ENCODE measurements at places on chromosomes 13 and 19. TPM values are rescaled to one million over a fixed set of nuclear protein-coding genes. Genes with fewer than 3 reads are reported as not detected.

- no peak for DNase-seq
Observed at GRCh38 chr19:963486-963951, 20.6 kb upstream of the WDR18 start.

DNA sequence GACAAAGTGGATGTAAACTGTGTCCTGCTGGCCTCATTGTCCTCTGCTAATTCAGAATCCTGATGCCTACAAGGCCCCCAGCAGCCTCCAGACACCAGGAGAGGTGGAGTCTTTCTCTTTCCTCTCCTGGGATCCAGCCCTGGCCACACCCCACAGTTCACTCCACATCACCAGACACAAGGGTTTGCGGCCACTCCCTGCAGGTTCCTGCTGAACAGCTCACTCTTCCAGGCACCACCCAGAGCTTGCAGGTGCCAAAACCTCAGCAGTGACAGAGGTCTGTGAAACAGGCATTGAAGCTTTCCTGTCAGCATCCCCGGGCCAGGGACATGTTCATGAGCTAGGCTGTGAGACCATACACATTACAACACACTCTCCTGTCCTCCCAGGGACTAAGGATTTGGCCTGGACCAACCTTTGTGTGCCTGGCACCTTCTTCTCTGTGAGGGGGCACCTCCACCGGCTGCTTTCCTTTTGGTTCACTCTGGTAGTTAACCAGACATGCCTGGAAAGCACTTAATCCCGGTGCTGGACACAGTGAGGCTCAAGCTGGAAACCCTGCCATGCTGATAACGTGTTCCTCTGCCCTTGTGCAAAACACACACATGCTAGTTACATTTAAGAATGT, 11.1 kb upstream of the ATP12A start:
- no peak for DNase-seq

GRCh38 chr13:112733112-112733511, 43.3 kb downstream of the ATP11A start:
- DNase-seq, result no peak

Gene TMIGD2
- not detected for total RNA-seq

DNA sequence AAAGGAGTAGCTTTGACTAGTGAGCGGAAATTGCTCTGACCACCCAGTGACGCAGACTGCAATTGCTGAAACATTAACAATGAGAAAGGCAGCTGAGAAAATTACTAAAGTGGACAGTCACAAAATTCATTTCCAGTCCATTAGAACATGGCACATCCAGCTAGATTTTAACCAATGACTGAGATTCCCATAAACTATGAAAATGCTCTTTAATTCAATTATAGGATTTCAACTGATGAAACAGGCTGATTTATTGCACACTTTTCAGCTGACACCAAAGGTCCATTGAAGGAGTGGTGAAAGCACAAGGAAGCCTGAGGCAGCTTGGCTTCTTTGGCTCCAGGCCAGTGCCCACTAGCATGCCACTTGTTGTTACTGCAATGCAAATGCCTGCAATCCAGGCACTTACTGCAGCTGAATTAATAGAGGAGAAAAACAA, 933.4 kb downstream of the SLITRK6 start:
- DNase-seq, result no peak

DNA sequence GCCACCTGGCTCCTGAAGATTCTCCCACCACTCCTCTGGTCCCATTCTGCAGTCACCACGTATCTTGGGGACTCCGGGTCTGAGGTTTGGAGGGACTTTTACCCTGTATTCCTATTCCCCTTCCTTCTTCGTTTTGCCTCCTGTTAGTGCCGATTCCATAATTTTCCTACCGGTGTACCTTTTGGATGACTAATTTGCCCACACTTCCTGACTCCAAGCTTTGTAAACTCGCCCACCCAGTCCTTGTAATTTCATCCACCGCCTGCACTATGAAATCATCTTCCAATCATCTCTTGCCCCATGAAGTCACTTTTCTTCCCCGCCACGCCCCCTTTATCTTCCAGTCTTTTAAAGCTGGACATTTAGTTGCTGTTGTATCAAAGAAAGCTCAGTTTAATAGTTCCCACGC, 572 bp downstream of the UCHL3 start:
- DNase-seq, result peak; percentile 46

DNA sequence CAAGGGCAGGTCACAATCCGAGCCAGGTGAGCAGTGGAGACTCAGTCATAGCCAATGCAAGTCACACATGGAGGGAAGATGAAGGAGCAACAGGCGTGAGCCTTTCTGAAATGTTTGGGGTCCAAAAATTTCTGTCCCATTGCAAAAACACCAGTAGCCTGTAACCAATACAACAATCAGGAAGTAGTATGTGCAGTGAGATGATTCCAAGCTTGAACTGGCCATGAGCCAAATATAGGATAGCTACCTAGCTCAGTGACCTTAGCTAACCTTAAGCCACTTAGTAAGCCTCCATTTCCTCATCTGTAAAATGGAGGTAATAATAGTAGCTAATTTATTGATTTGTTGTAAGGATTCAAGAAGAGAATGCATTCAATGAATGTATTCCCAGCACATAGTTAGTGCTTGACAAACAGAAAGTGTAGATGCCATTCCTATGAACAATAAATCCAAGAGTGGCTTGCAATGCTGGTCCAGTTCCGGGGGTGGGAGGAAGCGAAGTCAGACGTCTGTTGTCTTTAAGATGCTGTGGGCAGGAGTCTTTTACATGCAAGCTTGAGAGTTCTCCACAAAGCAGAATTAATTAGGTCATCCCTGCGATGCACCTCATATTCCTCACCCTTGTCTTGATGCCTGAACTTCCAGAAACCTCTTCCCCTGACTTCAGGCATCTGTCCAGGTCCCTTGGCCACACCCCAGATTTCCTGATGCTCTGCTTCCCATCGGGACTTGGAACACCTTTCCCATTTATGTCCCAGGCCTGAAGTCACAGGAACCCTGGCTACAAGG, 195.7 kb upstream of the UBL3 start:
- no peak for DNase-seq

GRCh38 chr13:76446191-76446590, 440.0 kb downstream of the KCTD12 start:
- DNase-seq, result no peak

GRCh38 chr13:73365252-73365651, 306.4 kb downstream of the KLF5 start:
- no peak for DNase-seq

Gene WDR62
- 0.98 TPM for total RNA-seq

- no peak for DNase-seq
Observed at GRCh38 chr19:39865186-39865585, 19.0 kb upstream of the FBL start.

DNA sequence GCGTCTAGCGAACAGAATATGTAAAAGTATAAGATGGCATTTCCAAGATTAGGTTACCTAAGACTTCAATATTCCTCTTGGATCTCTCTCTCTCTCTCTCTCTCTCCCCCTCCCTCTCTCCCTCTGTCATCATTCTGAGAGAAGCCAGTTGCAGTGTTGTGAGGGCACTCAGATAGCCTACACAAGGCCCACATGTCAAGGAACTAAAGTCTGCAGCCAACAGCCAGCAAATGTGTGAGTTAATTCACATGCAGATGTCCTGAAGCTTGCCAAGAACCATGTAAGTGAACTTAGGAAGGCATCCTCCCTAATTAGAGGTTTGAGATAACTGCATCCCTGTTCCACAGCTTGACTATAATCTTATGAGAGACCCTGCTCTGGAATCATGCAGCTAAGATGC, 822.9 kb upstream of the PRR20A start:
- DNase-seq, result no peak

DNA sequence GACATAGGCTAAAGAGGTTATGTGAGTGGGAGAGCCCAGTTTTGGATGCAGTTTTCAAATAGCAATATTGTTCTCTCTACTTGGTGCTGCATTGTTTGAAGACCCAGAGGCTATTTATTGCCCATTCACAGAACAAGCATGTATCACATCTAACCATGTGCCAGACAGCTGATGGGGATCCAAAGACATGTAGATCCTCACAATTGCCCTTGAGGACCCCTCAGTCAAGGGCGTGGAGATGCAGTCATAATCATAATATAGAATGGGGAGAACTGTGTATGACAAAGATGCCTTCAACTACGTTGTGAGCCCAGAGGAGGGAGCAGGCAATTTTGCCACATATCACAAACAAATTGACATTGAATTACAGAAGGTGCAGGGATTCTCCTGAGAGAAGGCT, 70.5 kb downstream of the NHLRC3 start:
- DNase-seq, result no peak

GRCh38 chr19:16829010-16829821, at the start of gene SIN3B:
Gene SIN3B, plus strand, starts transcription at chr19:16829398. Its CDS starts 23 bp downstream, at chr19:16829421.
- peak; percentile 83 for DNase-seq

DNA sequence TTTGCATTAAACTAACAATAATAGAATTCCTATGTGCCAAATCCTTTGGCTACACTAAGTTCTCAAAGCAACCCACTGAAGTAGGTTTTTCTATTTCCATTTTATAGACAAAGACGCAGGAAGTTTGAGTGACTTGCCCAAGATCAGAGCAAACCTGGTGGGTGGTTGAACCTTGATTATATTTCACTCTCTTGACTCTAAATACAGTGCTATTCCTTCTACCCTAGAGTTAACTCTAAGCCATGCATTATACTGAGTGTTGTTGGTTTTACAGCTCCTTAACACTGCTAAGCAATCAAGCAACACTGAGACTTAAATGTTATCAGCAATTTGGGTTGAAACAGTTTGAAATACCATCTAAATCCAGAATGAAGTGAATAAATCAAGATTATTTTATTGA, 813.6 kb upstream of the GPC6 start:
- no peak for DNase-seq

- no peak for DNase-seq
Observed at GRCh38 chr19:12797141-12797587, 4.4 kb downstream of the PRDX2 start.

DNA sequence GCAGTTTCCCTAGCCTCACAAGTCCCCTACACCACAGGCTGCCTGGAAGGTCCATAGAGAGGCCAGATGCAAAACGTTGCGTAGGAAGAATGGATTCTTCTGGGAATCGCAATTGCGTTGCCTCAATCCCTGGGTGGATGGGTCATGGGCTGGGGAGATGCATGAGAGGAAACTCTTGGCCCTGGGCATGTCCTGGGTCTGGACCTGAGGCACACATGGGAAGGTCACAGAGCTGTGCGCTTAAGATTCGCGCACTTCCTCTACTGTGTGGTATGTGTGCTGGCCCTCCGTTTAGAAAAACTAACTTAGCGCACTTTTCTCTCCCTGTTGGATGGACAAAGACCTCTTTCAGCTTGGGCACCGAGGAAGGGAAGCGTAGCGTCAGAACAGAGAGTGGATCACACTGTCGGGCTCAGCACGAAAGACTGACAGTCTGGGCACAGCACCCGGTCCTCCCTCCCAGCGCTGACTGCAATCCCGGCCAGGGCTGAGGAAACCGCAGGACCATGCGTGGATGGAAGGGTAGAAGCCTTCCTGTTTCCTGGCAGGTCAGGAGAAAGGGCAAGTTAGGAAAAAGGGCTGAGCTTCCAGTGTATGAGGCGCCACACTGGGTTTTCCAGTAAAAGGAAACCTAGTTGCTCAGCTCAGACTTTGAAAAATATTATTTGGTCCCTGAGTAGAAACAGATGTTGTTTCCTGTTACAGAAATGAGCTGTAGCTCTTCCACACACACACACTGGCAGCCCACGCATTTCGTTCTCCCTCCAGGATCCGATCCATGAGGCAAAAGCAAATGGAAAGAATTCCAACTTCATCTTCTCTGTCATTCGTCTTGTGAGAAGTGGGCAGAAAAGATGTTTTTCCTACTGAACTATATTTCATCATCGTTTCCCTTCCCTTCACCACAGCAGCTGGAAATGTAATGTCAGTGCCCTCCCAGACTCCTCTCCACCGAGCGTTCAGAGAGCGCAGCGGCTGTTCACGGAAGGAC, 86.0 kb downstream of the ING1 start:
- DNase-seq, result no peak

- no peak for DNase-seq
Observed at GRCh38 chr13:27967203-27967735, 1.8 kb downstream of the CDX2 start.

Gene STAP2
- total RNA-seq, result 1.6 TPM

DNA sequence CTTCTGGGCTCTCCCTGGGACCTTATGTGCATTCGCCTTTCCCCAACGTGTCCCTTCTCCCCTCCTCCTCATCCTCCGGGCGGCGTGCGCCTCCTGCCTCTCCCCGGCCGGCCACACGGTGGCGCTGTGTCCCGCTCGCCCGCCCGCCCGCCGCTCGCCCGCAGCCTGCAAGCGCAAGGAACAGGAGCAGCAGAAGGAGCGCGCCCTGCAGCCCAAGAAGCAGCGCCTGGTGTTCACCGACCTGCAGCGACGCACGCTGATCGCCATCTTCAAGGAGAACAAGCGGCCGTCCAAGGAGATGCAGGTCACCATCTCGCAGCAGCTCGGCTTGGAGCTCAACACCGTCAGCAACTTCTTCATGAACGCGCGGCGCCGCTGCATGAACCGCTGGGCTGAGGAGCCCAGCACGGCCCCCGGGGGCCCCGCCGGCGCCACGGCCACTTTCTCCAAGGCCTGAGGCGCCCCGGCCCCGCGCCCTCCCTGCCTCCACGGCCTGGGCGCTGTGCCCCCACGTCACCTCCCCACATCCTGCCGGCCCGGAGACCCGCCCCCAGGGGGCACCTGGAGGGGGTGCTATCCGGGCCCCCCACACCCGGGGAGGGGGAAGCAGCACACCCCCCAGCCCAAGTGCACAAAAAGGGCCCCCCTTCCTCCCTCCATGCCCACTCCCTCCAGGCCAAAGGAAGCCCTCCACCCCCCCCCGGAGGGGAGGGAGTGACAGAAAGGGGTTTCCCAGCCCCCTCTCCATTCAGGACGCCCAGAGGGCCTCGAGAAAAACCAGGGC, 21.9 kb downstream of the ONECUT3 start:
- no peak for DNase-seq

DNA sequence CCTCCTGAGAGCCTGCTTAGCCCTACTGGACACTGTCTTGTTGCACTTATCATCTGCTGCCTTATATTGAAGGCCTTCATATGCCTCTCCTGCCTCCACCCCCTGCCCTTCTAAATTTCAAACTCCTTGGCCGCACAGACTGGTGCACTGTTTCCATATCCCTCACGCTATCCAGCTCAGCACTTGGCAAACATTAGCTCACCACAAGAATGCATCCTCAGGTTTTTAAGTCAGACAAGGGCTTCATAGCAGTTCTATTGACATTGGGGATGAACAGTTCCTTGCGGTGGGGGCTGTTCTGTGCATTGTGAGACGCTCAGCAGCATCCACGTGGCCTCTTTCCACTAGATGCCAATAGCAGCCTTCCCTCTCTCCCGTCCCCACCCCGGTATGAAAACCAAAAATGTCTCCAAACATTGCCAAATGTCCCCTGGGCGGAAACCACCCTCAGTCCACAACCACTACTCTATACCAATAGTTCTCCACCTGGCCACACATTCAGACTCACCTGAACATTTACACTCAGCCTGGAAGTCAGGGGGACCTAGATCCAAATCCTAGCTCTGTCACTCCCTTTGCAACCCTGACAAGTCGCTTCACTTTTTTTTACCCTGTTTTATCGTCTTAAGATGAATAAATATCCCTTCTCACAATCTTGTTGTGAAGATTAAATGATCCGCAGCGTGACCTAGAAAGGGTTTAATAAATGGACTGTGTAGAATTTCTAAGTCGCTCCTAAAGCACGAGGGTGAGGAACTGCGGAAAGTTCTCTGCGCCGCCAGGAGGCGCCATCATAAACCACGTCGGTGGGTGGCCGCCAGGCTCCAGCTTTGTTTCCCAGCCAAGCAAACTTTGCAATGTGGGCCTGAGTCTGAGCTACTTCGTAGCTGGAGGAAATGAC, 3.6 kb upstream of the CEACAM3 start:
- DNase-seq, result peak; percentile 47

- no peak for DNase-seq
Observed at GRCh38 chr13:107993239-107993949, 221.9 kb downstream of the LIG4 start.
